ENCODE measurements at places on chromosomes 16 and 17.

- DNase-seq = no peak
Measured at GRCh38 chr17:68892658-68893057, 62.5 kb downstream of the ABCA8 start.

DNA sequence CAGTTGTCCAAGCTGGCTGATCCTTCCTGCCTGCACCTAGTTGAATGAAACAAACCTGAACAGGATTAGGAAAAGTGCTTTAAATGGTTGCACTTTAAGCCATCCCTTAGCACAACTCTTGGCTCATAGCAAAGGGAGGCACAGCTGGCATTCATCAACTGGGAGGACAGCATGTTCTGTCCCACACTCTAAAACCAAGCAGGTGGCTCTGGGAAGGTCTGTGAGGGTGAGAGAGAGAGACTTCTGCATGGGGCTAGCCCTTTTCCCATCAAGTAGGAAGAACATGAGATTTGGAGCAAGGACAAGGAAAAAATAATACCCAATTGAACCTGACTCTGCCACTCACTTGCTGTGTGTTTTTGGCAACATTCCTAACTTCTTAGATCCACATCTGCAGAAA is 140.9 kb upstream of the CCL2 start:
- no peak for DNase-seq

DNA sequence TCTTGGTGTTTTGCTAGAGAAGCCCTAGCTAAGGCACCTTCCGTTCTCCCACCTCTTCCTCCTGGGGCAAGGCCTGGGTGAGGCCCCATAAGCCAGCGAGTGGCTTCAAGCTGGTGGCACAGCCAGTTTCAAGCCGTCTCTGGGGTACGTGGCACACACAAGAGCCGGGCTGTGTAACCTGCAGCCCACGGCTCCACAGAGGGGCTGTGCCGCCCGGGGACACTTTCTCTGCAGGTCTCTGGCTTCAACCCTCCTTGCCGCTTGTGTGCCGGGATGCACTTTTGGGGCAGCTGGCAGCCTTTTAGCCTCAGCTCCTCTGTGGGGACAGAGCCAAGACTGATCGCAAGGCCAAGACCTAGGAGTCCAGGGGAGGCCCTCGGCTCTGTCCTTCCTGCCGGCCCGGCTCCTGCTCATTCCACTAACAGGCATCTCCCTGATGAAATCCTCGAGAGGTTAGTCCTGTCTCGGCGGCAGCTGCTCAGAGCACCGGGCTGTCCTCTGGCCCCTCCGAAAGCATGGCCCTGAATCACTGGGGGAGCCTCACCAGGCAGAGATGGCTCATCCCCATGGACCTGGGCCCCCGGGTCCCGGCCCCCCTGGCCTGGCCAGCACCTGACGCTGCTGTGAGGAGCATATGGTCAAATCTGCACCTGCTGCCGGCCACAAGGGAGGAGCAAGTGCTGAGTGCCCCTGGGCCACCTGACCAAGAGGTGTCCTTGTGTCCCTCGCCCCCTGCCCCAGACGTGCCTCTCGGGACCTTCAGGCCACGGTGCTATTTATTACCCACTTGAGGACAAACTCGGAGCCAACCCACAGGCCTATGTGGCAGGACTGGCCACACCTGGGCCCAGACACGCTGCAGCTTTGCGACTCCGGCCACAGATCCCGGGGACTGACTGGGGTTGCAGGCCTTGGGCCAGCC is 98.5 kb downstream of the METRNL start:
- DNase-seq = no peak

- DNase-seq = peak; percentile 57
Measured at GRCh38 chr16:8936421-8936820, 27.3 kb downstream of the USP7 start.

DNA sequence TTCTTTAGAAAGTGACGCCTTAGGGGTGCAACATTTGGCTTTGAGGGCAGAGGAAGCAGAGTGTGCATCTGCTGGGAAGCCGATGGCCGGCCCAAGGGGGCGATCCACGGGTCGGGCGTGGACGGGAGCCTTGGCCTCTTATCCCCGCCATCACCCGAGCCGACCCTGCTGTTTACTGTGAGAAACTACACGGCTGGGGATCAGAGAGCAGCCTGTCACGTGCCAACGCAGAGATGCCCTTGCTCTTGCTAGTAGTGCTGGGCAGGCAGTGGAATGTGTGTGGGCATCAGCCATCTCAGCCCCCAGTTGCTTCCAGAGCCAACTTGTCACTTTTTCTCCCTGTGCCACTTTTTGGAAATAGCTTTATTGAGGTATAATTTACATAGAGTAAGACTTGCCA is 26.7 kb upstream of the ITGB4 start:
- no peak for DNase-seq

- no peak for DNase-seq
Measured at GRCh38 chr16:85918436-85918835, 19.5 kb downstream of the IRF8 start.

- DNase-seq = peak; percentile 73
Measured at GRCh38 chr17:76005263-76006149, 4.9 kb downstream of the CDK3 start.

GRCh38 chr16:65889533-65889966 is 476.9 kb upstream of the CDH5 start:
- DNase-seq = no peak

DNA sequence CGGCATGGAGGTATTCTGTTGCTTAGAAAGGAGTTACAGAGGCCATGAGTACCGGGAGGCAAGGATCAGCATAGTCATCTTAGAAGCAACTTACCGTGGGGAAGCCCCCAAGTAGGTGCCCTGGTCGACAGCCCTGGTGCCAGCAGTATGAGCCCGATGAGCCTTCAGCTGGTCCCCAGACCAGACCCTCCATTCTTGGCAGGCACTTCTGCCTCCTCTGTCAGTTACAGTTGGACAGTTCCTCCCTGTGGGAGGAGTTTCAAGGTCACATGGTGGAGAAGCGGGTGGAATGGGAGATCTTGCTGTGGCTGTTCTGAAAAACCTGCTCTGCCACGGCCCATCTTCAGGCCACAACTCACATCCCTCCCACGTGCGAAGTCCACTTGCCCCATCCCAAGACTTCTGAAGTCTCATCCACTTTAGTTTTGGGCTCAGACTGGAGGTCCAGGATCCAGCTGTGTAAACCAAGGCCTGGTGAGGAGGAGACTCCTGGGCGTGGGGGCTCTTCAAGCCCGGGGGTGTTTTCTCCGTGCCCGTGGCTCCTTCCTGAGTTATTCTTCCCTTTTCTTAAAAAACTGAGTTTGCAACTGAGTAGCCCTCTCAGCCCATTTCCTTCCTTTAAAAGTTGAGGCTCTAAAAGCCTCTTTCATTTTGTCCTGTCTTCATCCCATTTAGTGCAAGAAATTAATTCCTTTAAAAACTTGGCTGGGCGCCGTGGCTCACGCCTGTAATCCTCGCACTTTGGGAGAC is 133.5 kb downstream of the SEC14L1 start:
- no peak for DNase-seq

GRCh38 chr16:75250089-75250808 is 1.2 kb downstream of the BCAR1 start:
- DNase-seq = no peak

DNA sequence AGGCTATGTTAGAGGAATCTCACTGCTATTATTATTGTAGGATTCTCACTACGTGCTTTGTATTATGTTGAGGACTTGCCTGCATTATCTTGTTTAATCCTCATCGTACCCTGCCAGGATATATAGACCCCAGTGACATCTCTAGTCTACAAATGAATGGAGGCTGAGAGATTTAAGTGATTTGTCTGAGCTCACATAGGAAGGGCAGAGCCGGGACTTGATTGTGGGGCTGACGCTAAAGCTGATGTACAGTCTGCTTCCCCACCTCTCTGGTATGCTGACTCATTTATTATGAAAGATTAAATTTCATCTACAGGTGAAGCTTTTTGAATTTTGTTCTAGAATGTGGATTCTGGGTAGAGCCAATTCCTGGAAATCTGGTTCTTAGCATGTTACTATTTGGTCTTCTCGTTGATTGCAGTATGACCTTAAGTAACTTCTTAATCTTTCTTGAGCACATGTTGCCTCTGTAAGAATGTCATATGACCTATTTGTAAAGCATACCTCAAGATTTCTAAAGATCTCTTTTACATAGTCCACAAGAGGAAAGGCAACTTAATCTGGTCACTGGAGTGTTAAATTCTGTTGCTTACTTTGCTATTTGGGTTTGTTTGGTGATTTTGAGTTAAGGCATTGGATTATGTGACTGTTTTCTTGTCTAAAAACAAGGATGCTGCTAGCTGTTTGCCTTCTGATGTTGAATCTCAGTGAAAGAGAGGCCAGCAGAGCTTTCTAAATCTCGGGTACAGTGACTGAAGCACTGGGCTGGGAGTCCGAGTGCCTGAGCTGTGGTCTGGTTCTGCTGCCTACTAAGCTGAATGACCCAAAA is 12.4 kb downstream of the METTL9 start:
- no peak for DNase-seq

GRCh38 chr16:89360760-89361435 is 129.5 kb downstream of the ANKRD11 start:
- DNase-seq = no peak

GRCh38 chr17:57899822-57900221 is 50.0 kb upstream of the MRPS23 start:
- DNase-seq = no peak

DNA sequence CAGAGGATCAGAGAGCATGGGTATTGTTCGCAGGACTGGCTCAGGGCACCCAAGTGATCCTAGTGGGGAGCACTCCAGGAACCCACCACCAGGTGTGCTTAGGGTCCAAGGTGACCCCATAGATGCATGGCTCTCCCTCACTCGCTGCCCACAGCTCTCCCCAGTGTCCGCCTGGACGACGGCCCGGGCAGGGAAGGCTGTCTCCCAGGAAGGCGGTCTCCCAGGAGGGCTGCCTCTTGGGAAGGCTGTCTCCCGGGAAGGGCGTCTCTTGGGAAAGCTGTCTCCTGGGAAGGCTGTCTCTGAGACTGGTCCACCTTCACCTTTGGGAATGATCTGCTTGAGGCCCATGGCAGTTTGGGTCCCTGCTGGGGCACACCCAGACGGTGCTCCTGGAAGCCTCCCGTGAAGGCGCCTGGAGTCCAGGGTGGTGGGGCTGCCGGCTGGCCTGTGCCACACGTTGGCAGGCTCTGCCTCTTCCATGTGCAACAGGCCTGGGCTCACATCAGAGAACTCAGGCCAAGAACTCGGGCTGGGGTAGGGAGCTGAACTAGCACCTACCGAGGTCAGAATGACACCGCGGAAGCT is 5.0 kb downstream of the ECI1 start:
- DNase-seq = no peak

GRCh38 chr16:86512301-86512859 is 2.1 kb downstream of the FOXF1 start:
- no peak for DNase-seq

DNA sequence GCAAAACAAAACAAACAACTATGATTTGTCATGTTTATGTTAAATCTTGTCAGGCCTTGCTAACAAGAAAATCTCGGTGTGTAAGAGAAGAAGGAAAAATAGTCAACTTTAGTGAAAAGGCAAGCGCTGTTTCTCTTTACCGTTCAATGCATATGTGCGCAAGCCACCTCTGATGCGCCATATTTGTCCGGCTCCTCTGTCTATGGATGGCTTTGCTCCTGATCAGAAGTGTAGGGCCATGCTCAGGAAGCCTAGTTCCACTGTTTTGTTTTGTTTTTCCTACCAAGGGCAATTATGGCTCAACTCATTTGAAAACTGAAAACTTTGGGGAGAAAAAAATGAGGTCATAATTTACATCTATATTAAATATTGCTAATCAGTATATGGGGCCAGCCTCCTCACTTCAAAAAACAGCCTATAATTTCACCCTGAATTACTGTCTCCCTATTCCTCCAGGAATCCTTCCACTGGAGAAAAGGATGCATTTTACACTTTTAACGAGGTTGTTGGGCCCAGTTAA is 4.5 kb downstream of the MAF start:
- DNase-seq = no peak

DNA sequence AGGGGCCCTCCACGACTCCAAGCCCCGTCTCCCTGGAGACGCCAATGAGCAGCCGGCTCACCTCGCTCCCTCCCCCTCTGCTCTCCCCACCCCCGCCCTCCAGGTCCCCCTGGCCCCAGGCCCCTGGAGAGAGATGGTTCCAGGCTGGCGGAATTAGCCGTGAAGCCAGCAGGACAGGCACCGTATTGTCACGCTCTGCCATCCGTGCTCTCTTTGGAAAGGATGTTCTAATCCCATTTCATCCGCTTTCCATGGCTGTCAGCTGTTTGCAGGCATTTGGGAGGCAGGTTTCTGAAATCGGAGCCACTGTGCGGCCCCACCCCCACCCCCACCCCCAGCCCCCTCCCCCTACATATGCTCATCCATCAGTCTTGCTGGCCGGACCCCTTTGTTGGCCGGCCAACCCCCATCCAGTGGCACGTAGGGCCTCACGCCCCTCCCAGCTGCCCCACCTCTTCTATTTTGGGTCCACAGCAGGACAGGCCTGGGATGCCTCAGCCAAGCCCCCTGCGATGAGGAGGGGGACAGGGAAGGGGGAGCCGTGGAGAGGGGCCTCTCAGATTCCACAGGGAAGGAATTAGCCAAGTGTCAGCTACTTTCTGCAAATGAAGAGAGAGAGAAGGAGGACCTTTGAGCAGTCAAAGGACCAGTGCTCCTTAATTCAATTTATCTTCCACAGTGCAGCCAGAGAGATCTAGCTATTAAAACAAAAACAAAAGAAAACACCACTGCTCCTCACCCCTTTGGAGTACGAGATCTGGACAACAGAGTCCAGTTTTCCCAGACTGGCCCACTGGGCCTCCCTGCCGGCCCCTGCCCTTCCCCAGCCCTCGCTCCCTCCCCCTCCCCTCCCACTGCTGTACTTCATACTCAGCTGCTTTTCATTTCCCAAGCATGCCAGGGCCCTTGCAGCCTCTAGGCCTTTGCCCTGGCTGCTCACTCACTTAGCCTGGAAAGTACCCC is 30.7 kb downstream of the SDK2 start:
- no peak for DNase-seq

- DNase-seq = no peak
Measured at GRCh38 chr16:53220585-53220984, 165.8 kb downstream of the CHD9 start.

DNA sequence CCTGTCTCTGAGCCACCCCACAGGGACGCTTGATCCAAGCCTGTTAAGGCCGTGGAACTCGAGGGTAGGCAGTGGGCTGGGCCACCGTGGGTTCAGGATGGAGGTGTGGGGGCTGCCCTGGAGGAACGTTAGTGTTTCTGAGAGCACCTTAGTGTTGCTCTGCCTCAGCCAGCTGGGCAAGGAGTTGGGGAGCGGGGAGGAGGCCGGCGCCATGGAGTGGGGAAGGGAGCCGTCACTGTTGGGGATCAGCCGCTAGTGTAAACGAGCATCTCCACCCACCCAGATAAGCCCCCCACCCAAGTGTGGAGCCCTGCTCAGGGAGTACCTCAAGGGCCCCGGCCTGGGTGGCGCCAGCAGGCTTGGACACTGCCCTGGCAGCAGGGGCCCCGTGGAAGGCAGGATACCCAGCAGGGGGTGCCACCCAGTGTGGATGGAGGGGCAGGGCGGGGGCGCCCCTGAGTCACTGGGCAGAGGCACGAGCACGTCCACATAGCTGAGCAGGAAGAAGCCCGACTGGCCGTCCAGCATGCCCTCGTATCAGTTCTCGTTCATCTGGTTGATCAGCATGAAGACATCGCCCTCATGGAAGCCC is 98.6 kb downstream of the KPNA2 start:
- DNase-seq = no peak

GRCh38 chr16:51150165-51150887 is 744 bp downstream of the SALL1 start:
- no peak for DNase-seq

All from HTR-8/SVneo (cell line).